ENCODE measurements at places on chromosomes 4 and X. TPM values are rescaled to one million over a fixed set of nuclear protein-coding genes. Genes with fewer than 3 reads are reported as not detected.

DNA sequence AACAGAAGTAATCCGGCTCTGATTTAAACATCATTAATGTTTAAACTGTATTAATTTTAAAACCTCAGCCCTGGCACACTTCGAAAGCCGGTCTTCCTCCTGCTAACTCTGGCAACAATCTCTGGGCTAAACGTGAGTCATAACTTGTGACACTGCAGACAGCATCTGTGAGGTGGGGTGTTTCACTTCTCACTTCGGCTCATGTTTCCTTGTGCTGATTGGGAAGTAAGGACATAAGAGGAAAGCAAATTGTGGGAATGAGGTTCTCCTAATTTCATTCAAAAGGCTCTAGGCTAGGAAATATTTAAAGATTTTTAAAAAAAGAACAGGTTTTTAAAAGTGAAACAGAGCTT lies 139.9 kb upstream of the USP9X start:
- peak; percentile 62 for DNase-seq

DNA sequence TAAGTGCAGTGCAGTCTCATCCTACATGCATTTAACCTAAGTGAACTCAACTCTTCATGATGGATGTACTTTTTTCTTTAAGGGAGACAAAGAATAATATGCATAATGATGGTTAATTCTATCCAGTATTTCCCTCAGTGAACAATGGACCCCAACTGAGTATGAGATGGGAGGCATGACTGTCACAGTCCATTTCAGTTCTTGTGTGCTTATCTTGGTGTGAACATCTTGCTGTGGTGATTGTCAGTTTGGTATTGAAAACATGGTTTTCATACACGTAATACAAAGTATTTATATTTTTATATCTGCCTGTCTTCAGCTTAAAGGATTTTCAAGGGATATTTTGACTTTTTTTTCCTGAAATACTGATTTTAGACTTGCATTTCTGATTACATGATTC lies 72.0 kb upstream of the NDUFC1 start:
- DNase-seq, result no peak

DNA sequence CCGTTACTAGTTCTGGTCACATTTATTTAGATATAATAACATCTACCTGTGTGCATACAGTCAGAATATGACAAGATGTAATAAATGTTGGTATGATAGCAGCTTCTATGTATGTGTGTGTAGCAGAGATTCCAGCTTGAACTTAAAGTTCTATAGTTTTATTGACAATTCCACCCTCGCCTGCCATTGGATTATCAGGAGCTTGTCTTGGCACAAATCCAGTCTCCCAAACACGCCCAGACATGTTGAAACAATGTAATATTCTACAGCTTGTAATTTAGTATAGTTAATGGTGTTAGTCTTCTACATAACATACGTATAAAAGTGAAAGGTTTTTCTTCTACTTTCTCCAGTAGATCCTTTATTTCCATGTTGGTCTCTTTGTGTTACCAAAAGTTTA lies 44.4 kb downstream of the BBS12 start:
- peak; percentile 73 for DNase-seq

- DNase-seq, result peak; percentile 38
Observed at GRCh38 chr4:101192244-101192643, 155.1 kb downstream of the PPP3CA start.

DNA sequence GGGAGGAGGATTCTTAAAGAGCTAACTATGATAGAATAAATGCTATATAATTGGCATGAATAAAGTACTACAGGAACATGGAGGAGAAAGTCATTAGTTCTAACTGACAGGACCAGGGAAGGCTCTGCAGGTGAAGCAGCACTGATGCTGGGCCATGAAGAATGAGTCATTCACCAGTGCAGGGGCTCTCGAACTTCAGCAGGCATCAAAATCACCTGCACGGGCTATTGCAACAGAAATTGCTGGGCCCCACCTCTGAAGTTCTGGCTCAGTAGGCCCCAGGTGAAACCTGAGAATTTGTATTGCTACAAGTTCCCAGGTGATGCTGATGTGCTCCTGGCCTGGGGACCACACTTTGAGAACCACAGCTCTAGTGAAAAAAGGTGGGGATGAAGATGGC lies 33.7 kb downstream of the TMEM150C start:
- no peak for DNase-seq

GRCh38 chrX:100376576-100376975 lies 33.5 kb downstream of the PCDH19 start:
- no peak for DNase-seq

The MMRN1 gene
- 0.22 TPM for polyA plus RNA-seq

- DNase-seq, result no peak
Observed at GRCh38 chrX:153611298-153612095, 12.6 kb upstream of the CCNQ start.

The SPANXB1 gene
- not detected for polyA plus RNA-seq

DNA sequence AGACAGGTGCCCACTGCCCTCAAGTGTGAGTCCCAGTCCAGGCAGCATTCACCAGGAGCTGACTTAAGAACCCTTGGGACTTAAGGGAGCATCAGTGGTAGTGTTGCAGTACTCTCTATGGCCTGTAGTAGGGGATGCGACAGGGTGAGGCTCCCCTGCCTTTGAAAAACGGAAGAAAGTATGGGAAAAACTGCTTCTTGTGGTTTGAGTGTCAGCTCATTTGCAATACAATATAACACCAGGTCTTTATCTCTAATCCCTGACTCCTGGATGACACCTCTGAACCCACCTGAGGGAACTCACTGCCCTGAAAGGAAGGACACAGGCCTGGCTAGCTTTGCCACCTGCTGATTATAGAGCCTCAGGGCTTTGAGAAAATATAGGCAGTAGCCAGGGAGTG lies 176.0 kb downstream of the SMARCA1 start:
- DNase-seq, result no peak

The ZNF157 gene
- not detected for polyA plus RNA-seq

DNA sequence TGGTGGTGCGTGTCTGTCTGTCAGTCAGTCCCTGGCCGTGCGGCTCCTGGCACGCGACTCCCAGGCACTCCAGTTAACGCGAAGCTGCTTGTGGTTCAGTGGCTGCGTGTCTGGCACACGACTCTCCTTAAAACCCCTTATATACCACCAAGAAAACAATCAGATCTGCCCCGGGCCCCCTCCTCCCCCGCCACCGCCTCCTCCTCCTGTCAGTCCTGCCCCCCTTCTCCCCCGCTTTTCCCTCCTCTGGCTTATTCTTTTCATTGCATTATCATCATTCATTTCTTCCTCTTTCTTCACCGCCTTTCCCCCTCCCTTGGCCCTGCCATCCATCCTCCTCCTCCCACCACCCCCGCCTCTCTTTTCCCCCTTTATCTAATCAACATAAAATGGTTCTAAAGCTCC lies at the start of gene NEUROG2:
TSS of gene NEUROG2 (minus strand) at position 115 of the 405 bp plus-strand sequence. CDS start 705 bp downstream, outside the sequence.
- DNase-seq, result no peak

The PAK3 gene
- 0.51 TPM for polyA plus RNA-seq

The GRK4 gene
- polyA plus RNA-seq, result 1.8 TPM

GRCh38 chr4:86976801-86977485 lies 42.1 kb downstream of the AFF1 start:
- DNase-seq, result no peak

DNA sequence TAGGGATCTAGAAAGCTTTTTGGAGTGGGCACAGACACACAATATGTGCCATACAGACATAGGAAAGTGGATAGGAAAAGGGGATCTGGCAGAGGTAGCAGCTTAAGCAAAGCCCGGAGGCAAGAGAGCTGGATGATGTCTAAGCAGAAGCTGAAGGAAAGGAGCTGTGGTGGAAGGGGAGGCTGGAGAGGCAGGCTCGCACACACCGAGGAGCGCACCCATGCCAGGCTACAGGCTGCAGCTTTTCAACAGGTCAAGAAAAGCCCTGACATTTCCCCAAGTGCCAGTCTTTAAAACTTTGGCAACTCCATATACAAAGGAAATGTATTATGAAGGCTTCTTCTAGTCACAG lies 67.4 kb downstream of the SOWAHB start:
- no peak for DNase-seq

- DNase-seq, result no peak
Observed at GRCh38 chr4:40956721-40957255, 207.0 kb downstream of the NSUN7 start.

GRCh38 chr4:4502694-4503311 lies 39.0 kb downstream of the STX18 start:
- DNase-seq, result no peak

DNA sequence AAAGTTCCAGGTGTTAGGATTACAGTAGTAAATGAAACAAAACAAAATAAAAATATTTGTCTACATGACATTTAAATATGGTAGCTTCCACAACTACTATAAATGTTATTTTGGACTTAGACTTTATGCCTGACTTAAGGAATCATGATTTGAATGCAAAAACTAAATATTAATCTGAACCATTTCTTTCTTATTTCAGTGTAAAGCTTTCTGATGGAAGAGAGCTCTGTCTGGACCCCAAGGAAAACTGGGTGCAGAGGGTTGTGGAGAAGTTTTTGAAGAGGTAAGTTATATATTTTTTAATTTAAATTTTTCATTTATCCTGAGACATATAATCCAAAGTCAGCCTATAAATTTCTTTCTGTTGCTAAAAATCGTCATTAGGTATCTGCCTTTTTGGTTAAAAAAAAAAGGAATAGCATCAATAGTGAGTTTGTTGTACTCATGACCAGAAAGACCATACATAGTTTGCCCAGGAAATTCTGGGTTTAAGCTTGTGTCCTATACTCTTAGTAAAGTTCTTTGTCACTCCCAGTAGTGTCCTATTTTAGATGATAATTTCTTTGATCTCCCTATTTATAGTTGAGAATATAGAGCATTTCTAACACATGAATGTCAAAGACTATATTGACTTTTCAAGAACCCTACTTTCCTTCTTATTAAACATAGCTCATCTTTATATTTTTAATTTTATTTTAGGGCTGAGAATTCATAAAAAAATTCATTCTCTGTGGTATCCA lies 1.6 kb downstream of the CXCL8 start:
- DNase-seq, result no peak

The F11 gene
- polyA plus RNA-seq, result 0.53 TPM

DNA sequence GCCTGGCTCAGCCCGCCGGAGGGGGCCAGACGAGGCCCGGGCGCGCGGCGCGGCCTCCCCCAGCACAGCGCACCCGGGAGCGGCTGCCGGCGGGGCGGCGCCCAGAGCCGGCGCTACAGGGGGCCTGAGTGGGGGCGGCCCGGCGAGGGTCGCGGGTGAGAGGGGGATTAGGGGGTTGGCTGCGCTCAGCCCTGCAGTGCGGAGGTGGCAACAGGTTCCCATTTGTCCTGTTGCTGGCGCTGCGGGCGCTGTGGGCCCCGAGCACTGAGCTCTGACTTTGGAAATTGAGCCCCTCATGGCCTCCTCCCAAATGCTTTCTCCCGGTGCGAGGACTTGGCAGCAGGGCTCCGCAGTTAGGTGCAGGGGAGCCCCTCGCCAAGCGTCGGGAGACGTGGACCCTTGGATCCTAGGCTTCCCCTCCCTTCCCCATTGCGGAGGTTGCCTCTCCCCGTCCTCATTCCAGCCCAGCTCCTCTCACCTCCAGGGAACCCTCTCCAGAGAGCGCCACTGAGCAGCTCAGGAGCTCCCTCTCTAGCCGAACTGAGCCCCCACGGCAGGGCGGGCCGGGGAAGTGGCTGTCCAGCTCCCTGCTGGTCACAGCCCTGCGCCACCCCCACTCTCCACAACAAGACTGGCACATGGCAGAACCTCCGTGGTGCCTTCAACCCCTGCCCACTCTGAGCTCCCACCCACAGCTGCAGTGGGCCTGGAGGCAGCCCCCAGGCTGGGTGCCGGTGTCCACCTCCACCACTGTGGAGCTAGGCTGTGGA lies 2.5 kb upstream of the DUSP9 start:
- no peak for DNase-seq

DNA sequence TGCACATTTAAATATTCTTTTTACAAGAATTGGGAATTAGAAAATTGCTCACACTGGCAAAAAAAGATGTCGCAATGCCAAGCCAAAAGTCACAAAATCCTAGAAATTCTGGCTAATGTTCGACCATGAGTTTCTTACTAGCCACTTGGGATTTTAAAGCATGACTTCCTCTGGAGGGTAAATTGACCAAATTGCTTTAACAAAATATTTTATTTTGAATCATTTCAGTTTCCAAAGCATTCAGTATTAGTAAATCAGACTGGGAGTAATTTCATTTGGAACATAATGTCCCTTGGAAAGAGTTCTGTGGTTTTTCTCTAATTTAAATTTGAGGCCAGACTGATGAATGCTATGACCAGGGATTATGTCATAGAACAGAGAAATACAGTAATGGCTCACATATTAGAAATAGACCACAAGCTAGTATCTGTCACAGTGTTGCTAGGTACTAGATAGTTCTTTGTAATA lies 7.6 kb upstream of the CXCL5 start:
- DNase-seq, result no peak

- DNase-seq, result no peak
Observed at GRCh38 chrX:66142351-66142750, 21.7 kb upstream of the HEPH start.

DNA sequence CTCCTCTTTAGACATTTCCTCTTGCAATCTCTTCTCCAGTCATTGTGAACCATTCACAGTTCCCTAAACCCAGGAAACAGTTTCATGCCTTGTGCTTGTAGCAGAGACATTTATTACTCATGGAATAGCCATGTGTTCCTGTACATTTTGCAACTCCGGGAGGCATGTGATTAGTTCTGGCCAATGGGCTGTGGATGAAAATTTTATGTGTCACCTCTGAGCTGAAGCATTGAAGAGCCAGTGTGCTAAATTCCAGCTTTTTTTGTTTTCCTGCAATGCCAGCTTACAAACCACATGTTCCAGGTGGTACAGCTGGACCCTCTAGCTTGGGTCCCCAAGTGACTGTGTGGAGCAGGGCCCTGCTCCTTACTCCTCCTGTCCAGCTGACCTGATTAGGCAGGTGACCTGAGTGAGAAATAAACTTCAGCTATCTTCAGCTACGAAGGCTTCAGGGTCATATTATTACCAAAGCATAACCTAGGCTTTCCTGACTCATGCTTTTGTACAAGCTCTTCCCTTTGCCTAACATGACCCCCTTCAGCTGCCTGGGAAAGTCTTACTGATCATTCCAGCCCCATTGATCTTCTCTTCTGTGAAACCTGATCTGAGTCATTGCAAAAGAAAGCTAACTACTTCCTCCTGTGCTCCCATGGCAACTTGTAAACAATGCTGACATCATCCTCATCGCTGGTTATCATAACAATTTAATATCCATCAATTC lies 200.4 kb downstream of the PTTG2 start:
- DNase-seq, result peak; percentile 89

DNA sequence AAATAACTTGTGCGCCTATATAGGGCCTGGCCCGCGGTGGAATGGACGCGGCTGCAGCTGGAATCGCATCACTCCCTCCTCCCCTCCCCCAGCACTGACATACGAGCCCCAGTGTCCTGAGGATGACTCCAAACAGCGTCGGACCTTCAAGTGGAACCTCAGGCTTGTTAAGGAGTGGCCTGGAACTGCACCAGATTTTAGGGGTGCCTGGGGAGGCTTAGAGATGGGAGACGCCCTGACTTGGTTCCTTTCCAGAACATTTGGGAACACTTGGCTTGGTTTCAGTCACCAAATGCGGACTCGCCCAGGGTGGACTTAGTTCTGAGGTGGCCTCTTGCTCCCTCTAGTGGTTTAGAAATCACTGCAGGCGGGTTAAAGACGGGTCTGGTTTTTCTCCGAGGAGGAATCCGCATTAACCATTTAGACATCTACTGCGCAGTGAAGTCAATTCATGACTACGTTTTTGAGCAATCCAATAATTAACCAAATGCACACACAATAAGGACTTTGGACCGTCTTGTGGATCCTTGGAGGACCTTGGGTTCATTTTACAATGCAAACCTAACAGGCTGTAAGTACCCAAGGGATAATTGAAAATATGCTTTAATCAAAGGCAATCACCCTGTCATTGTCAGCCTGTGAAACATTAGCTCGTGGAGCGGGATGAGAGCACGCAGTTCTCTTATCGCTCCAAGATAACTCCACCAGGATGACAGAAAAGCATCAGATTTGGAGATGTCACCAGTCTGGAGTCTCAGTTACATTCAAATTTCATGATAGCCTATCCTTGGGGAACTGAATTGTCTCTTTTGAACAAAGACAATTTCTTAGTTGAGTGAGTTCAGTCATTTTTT lies 11.2 kb upstream of the PDGFRA start:
- DNase-seq, result peak; percentile 74
